NT2/D1 (cell line): ENCODE measurements at places on chromosomes 13 and 19.
A peak's percentile ranks its signal among the peaks of the same experiment; 100 is the strongest.

DNA sequence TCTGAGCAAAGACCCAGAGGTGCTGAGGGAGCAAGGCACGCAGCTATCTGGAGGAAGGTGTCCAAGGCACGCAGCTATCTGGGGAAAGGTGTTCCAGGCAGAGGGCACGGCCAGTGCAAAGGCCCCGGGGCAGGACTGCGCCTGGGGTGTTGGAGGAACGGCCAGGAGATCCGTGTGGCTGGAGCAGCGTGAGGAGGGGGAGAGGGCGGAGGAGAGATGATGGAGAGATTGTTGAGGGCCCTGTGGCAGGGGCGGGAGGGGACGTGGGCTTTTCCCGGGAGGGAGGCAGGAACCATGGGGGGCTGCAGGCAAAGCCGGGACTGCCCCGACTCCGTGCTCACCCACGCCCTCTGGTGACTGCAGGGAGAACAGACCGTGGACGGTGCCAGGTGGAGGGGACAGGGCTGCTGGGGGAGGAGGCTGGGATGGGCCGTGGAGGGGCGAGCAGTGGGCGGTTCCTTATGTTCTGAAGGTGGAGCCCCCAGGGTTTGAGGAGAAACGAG lies 13.3 kb upstream of the MISP start:
- DNase-seq, result peak; percentile 51

DNA sequence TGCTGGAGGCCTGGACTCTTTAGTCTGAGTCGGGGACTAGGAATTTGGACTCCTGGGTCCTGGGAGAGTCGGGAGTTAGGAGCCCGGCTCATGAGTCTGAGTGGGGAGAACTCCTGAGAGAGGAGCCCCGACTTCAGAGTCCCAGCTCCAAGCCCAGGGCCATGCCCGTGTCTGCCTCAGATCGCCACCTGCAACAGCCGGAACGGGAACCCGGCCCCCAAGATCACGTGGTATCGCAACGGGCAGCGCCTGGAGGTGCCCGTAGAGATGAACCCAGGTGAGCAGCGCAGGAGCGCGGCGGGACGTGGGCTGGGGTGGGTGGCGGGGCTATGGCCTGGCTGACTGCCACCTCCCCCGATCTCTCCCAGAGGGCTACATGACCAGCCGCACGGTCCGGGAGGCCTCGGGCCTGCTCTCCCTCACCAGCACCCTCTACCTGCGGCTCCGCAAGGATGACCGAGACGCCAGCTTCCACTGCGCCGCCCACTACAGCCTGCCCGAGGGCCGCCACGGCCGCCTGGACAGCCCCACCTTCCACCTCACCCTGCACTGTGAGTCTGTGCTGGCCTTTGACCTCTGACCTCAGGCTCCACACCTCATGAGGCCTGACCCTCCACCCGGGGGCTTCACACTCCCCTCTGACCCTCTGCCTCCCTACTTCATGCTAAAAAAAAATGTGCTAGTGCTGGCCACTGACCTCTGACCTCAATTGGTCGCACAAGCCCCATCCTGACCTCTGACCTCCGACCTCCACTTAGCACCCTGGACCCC lies 4.4 kb downstream of the BCAM start:
- DNase-seq, result no peak

GRCh38 chr13:28621449-28621848 lies 37.5 kb upstream of the POMP start:
- DNase-seq, result no peak

DNA sequence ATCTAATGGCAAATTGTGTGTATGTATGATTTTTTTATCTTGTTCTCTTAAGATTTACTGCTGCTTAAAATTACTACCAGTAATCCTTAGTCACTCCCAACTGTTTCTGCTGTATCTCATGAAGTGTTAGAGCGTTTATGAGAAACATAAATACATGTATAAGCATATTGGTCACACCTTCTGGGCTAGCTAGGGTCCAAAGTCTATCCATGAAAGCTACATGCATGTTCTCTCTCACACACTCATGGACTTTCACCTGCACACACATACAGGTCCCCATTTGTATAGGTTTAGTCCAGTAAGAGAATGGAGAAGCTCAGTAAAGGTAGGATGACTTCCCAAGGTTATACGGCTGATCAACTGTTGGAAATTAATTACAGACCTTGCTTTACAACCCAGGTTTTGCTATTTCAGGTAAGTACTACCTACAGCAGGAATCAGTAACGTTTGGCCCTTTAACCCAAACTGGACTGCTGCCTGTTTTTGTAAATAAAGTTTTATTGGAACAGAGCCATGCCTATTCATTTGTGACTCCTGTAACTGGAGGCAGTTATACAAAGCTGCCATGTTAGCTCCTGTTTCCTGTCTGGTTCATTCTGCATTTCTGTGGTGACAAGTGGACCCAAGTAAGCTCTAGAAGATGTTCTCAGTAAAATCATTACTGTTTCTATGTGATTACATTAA lies 15.3 kb downstream of the METTL21C start:
- DNase-seq, result no peak

GRCh38 chr13:94028234-94028633 lies 451.2 kb downstream of the DCT start:
- no peak for DNase-seq

DNA sequence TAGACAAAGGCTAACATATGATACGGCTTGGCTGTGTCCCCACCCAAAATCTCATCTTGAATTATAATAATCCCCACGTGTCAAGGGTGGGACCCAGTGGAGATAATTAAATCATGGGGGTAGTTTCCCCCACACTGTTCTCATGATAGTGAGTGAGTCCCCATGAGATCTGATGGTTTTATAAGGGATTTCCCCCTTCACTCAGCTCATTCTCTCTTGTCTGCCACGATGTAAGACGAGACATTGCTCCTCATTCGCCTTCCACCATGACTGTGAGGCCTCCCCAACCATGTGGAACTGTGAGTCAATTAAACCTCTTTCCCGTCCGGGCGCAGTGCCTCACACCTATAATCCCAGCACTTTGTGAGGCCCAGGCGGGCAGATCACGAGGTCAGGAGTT lies 143.5 kb downstream of the RXFP2 start:
- DNase-seq, result no peak

GRCh38 chr13:27792393-27793218 lies at the start of gene GSX1:
Gene GSX1, plus strand, starts transcription at chr13:27792483. Its CDS starts 208 bp downstream, at chr13:27792691.
- DNase-seq, result peak; percentile 60
